Neural crest cell (in vitro differentiated cells): ENCODE measurements at places on chromosomes 5 and 9. TPM values are rescaled to one million over a fixed set of nuclear protein-coding genes. Genes with fewer than 3 reads are reported as not detected.

DNA sequence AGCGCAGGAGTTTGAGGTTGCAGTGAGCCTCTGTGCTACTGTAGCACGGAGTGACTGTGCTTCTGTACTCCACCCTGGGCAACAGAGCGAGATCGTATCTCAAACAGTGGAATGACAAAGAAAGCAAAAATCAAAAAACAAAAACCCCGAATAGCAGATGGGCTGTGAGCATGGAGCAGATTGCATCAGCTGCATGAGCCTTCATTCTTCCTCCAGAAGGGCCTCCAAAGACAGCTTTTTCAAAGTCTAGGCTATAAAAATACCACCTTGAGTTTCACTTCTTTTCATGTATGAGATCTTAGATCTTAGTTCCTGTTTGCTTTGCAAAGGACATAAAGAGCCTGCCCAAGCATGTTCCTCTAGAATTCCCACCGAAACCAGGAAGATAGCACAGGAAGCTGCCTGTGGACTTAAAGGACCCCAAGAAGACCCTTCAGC, 15.0 kb upstream of the HSPB3 start:
- no peak for DNase-seq

DNA sequence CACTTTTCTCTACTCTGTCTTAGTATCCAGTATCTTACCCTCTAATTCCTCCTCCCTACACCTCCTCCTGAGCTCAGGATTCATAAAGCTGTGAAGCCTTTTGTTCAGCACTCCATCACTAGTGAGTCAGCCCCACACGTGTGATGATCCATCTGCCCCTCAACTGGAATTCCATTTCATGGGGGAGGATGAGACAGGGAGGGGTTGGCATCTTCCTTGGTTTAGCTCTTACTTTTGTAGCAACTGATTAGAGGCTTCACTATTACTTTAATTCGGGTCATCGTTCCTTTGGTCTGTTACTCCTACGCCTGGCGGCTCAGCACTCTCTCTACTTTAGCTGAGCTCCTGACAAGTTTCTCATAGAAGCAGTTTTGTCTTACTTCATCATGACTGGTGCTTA, 11.8 kb downstream of the BTNL8 start:
- DNase-seq, result no peak

DNA sequence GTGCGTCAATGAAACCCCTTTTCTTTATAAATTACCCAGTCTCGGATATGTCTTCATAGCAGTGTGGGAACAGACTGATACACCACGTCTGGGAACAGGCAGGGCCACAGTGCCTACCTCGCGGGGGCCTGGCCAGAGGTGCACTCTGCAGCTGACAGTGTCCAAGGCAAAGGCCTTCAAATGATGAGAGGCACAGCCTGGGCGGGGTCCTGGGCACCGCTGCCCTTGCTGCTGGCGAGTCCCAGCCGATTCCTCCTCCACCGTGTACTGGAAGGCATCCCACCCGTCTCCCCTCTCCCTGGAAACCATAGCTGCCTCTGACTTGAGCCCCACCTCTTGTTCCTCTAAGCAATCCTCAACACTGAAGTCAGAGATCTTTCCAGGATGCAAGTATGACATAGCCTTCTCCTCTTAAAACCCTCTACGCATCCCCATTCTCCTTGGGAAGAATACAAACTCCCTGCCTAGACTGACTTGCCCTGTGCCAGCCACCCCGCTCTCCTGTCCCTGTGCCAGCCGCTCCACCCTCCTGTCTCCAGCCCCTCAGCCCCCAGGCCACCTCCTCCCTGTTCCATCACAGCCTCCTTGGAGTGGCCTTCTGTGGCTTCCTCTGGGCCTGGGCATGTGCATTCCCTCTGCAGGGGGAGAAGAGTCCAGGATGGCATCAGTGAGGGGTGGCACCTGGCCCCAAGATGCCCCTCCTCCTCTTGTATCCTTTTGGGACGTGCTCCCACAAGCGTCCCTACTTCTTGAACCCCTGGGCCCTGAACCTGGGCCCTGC, 8.1 kb upstream of the COL5A1 start:
- DNase-seq, result no peak

DNA sequence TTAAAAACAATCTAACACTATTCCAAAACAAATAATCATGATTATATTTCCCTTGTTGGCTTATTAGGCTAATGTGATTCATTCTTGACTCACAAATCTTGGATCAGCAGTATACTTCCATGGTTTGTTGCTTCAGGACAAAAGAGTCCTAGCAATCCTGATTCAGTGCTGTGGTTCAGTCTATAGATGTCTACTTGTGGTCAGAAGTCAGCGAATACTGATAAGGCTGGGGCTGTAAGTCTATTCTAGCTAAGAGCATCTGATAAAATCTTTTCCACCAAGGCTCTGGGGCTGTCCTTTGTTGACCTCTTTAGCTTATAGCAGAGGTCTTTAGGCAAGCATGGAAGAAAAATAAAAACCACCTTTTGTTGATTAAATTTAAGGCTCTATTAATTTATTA, 4.4 kb upstream of the SMIM3 start:
- no peak for DNase-seq

DNA sequence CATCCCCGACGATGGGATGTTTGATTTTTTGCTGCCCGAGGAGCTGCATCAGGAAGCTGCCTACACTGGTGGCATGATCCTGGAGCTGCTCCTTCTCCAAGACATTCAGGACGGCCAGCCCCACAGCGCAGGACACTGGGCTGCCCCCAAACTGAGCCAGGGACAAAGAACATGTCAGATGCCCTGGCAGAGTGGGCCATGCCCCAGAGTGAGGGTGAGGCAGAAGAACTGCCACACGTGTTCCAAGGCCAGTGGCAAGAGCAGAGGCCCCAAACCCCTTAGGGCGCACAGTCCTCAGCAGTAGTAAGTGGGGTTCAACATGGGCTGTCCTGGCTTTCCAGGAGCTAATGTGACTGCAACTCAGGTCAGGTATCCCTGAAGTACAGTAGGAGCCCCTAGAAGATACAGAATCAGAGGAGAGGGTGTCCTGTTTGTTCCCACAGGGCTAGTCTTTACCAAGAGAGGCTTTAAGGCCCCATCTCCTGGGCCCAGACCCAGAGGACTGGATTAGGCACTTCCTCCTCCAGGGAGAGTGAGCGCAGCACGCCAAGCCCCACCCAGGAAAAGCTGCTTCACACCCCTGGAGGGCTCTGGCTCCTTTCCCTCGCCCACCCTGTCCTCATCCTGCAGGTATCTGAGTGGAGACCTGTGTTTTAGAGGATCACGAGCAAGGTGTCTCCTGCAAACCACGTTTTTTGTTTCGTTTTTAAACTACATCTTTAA, 11.1 kb downstream of the HNRNPAB start:
- DNase-seq, result no peak

- peak; percentile 35 for DNase-seq
These were observed 1467.1 kb downstream of the FOXD4L5 start for GRCh38 chr9:63817622-63818518.

GRCh38 chr5:97266576-97266975, 83.5 kb upstream of the RIOK2 start:
- DNase-seq, result no peak

DNA sequence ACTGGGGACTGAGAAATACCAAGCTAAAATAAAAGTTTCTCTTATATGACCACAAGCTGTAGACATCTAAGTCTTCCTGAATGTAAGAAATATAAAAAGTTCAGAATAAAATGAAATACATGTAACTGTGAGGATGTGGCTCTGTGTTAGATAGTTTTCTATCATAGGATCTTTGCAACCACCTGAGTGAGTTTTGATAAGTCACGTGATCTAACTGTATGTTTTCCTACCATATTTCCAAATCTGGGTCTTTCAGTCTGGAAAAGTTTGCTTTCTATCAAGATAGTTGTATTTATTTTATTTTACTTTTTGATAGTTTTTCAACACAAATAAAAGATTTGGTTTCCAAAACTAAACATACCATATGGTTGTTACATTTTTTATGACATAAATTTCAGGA, 1905.8 kb upstream of the ACO1 start:
- DNase-seq, result no peak

- DNase-seq, result no peak
These were observed 73.2 kb downstream of the PGM5 start for GRCh38 chr9:68429631-68430030.

DNA sequence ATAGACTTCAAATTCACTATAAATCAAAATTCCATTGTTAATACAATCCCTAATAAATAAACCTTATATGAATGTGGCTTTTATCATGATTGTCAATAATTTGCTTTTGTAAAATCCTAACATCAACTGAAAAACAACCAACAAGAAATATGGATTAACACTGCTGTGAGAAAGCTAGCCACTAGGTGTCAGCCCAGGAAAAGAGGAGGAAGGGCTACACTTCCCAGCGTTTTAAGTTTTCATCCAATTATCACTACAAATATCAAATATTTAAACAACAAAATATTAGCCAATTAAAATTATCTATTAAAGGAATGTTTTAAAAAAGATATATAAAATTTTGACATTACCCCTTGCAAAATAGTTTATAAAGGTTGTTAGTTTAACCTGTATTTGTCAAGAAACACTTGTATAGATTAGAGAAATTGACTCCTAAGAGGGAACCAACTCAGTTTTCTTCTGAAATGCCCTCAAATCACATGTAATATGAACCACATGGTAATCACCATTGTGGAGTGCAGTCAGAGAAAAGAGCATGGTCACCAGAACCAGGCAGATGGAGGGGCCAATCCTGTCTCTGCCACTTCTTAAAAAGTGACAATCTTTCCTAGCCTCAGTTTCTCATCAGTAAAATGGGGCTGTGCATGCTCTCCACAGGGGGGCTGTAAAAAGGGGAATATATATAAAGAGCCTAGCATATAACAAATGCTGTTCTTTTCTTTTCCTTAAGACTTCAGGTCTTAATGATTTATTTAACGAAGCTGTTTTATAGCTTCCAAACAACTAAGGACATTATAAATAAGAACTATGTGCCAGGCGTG, 188.2 kb downstream of the CRB2 start:
- DNase-seq, result peak; percentile 37

- DNase-seq, result no peak
These were observed 10.3 kb downstream of the RHOBTB3 start for GRCh38 chr5:95741458-95741857.

GRCh38 chr9:98660541-98660940, 48.2 kb downstream of the GABBR2 start:
- no peak for DNase-seq

DNA sequence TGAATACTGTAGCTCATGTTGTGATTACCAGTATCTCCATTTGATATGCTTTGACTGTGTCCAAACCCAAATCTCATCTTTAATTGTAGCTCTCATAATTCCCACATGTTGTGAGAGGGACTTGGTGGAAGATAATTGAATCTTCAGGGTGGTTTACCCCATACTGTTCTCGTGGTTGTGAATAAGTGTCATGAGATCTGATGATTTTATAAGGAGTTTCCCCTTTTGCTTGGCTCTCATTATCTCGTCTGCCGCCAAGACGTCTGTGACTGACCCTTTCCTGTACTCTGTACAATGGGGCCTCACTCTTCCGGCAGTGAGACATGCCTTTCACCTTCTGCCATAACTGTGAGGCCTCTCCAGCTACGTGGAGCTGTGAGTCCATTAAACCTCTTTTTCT, 59.3 kb downstream of the TRIO start:
- no peak for DNase-seq

Gene ST8SIA4
- 3.6 and 5.9 TPM in 2 replicates for total RNA-seq

Gene CATSPER3
- total RNA-seq, result 0.36 and 0.54 TPM in 2 replicates

Gene DDX31
- 20.9 and 24.3 TPM in 2 replicates for total RNA-seq

Gene LCN9
- total RNA-seq, result 0.30 and 0.66 TPM in 2 replicates
